ENCODE measurements at places on chromosomes 4 and X. TPM values are rescaled to one million over a fixed set of nuclear protein-coding genes. Genes with fewer than 3 reads are reported as not detected.
A peak's percentile ranks its signal among the peaks of the same experiment; 100 is the strongest.

- no peak overlapping the region for H3K27ac ChIP-seq
- no peak overlapping the region for H3K4me3 ChIP-seq
- DNase-seq, result no peak
- H3K36me3 ChIP-seq, result no peaks in the 10 kb centered on the region
Measured at GRCh38 chr4:19880206-19880605, 371.5 kb upstream of the SLIT2 start.

DNA sequence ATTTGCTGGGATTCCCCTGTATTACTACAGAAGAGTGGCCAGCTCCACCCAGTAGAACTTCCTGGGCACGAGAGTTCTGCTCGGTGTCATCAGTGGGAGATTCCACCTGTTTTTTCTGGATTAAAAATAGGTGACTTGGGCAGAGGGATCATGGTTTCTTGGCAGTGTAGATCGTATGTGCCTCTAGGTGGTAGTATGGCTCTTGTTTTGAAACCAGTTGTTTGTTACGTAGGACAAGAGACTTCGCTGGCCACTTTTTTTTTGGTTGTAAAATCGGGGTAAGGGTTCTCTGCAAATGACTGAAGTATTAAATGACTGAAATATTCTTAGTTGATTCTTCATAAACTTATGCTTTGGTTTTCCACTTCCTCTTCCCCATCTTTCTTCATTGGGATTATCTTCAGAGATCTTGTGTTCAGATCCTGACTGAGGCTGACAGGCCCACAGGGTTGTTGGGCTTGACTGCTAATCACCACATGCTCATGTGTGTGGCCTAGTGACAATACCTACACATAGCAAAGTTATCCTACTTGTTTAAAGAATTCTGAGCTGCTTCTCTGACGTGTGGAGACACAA, 43.8 kb upstream of the WDR1 start:
- DNase-seq, result no peak
- H3K4me3 ChIP-seq, result no peak overlapping the region
- H3K36me3 ChIP-seq, result no peaks in the 10 kb centered on the region
- no peaks in the 10 kb centered on the region for H3K27me3 ChIP-seq

- peaks cover 9% of the 10 kb centered on the region for H3K4me1 ChIP-seq
- H3K27me3 ChIP-seq, result no peaks in the 10 kb centered on the region
- no peak overlapping the region for H3K27ac ChIP-seq
Measured at GRCh38 chr4:47566566-47566965, 81.5 kb downstream of the ATP10D start.

DNA sequence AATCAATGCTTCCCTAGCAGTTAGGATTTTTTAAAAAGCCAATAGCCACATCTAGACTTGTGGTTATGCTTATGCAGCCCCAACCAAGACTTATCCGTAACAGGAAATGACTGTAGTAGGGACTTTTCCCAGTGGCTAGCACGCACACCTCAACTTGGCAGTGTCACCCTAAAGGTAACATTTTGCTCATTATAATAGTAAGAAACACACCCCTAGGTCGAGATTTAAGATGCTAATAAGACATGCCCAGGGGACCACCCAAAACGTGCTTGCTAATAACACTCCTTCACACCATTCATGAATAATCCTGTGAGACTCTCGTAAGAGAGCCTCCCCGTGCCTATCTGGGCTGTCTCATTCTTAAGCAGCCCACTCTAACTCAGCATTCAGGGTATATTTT, 195.3 kb downstream of the CHIC1 start:
- no peak for DNase-seq
- H3K4me1 ChIP-seq, result no peaks in the 10 kb centered on the region
- H3K27ac ChIP-seq, result no peak overlapping the region
- no peak overlapping the region for H3K4me3 ChIP-seq
- no peaks in the 10 kb centered on the region for H3K36me3 ChIP-seq

- no peak overlapping the region for H3K4me3 ChIP-seq
- H3K27me3 ChIP-seq, result no peaks in the 10 kb centered on the region
- no peak overlapping the region for H3K27ac ChIP-seq
- no peak for DNase-seq
- H3K4me1 ChIP-seq, result no peaks in the 10 kb centered on the region
Measured at GRCh38 chrX:1009771-1010170, 202.7 kb downstream of the CRLF2 start.

DNA sequence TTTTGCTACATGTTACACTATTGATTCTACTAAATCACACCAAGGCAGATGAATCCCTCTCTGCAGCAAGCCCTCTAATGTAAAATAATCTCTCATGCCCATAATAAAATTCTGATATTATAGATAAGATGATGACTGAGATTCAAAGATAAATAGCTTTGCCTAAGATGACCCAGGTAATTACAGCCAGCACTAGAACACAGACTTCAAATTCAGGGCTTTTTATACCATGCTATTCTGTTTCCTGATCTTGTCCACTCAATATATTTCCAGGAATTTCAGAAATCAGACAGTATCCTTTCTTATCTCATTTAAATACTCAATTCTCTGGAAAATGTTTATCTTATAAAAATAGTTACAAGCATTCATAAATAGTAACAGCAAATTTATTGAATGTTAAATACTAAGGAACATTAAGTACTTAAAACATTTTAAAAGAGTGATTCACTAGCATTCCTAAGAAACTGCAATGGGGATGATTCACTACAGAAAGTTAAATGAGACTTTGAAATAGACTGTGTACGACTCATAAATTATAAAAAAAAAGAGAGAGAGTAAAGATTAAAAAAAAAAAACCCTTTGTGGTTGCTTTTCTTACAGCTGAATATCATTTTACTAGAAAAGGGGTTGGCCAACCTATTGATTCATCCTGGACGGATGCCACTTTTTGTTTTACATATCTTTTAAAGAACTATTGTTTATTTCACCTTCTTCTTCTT, 45.8 kb upstream of the IL21 start:
- H3K36me3 ChIP-seq, result no peaks in the 10 kb centered on the region
- DNase-seq, result no peak
- H3K27me3 ChIP-seq, result no peaks in the 10 kb centered on the region
- H3K27ac ChIP-seq, result no peak overlapping the region
- H3K4me3 ChIP-seq, result no peak overlapping the region

DNA sequence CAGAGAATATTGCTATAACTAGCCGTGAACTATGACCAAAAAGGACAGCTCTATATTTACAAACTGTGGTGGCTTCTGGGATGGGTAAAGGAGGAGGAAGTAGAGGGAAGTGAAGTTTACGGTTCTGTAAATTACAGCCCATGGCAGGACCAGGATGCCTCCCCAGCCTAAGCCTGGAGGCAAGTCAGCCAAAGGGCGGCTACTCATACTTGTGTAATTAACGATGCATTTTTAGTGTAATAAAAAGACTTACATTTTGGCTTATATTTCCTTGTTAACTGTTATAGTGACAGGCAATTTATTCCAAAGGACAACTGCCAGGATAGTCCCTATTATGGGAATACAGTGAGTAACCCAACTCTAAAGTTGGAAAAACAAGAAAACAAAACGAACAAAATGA, 139.9 kb upstream of the OTUD4 start:
- DNase-seq, result no peak
- H3K36me3 ChIP-seq, result no peaks in the 10 kb centered on the region
- no peaks in the 10 kb centered on the region for H3K27me3 ChIP-seq
- no peak overlapping the region for H3K27ac ChIP-seq
- no peaks in the 10 kb centered on the region for H3K4me1 ChIP-seq

- no peak overlapping the region for H3K27ac ChIP-seq
- no peak overlapping the region for H3K4me3 ChIP-seq
- no peak for DNase-seq
- no peaks in the 10 kb centered on the region for H3K27me3 ChIP-seq
- H3K4me1 ChIP-seq, result peaks cover 18% of the 10 kb centered on the region
Measured at GRCh38 chrX:154476821-154477220, 2.3 kb downstream of the LAGE3 start.

GRCh38 chr4:143489106-143489505, 24.4 kb upstream of the SMARCA5 start:
- no peaks in the 10 kb centered on the region for H3K27me3 ChIP-seq
- H3K27ac ChIP-seq, result no peak overlapping the region
- no peaks in the 10 kb centered on the region for H3K4me1 ChIP-seq
- DNase-seq, result no peak
- H3K36me3 ChIP-seq, result no peaks in the 10 kb centered on the region

DNA sequence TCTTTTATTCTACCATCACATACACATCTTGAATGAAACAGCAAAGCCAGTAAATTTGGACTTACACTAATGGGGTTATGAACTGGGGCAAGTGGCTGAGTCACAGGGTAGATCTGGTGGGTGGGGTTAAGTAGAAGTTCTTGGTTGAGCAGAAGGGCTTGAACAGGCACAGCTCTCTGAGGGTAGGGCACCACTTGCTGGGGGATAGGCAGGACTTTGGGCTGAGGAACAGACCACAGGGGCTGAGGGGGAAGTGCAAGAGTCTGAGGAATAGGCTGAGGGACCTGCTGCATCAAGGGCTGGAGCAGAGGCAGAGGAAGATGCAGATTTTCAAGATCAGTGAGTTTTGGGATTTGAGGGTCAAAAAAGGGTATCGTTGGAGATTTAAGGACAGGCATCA, 8.3 kb downstream of the CSN2 start:
- H3K27me3 ChIP-seq, result no peaks in the 10 kb centered on the region
- no peaks in the 10 kb centered on the region for H3K4me1 ChIP-seq
- no peak for DNase-seq
- no peak overlapping the region for H3K4me3 ChIP-seq
- H3K36me3 ChIP-seq, result no peaks in the 10 kb centered on the region

DNA sequence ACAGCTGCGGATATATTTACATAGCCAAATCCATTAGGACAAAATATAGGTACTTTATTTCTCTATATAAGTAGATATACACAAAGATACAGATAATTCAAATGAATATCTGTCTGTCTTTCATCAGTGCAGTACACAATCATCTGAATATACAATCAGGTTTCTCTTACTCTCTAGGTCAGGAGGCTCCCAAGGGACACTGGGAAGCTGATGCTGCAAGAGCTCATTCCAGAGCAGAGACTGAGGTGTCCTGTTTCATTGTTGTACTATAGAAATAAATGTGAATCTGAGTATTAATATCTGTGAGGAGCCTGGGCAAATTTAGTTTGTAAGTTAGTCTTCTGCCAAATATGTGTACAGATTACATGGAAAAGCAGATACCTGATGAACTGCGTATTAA, 4.2 kb downstream of the TLL1 start:
- H3K27ac ChIP-seq, result no peak overlapping the region
- peaks cover 31% of the 10 kb centered on the region for H3K4me1 ChIP-seq
- H3K27me3 ChIP-seq, result no peaks in the 10 kb centered on the region

GRCh38 chr4:180485407-180485806, 1757.8 kb upstream of the TENM3 start:
- H3K4me1 ChIP-seq, result no peaks in the 10 kb centered on the region
- no peak for DNase-seq
- no peak overlapping the region for H3K27ac ChIP-seq
- no peak overlapping the region for H3K4me3 ChIP-seq
- no peaks in the 10 kb centered on the region for H3K27me3 ChIP-seq

DNA sequence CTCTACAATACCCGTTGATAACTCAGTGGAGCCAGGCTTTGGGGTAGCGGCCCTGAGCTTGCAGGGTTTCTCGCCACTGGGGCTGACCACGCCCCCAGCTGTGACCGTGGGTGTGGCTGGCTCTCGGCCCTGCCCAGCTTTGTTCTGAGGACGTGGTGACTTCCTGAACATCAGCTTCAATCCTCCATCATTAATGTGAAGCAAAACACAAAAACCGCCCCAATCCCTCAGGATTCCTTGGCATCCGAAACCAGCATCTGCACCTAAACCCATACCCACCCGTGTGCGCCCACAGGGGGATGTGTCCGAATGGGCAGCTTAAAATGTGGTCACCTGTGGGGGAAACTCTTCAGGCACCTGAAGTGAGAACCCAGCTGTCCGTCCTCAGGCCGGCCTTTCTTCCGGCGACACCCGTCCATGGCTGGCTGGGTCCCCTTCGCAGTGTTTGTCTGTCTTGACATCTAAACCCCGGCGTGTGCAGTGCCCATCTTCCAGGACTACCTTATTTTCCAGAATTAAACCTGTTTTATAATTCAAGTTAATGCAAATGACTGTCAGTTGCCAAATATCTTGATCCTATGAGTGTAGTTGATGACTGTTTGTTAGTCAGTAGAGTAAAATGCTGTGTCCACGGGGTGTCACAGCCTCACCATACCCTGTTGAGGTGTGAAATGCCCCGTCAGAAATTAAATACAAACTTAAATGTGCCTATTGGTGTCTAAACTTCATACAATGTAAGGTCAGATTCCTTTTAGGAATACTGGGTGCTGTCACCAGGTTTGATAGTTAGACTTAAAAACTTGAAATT, 27.3 kb downstream of the NELFA start:
- H3K36me3 ChIP-seq, result peaks cover 100% of the 10 kb centered on the region
- H3K27ac ChIP-seq, result peak overlapping the region; percentile 72
- H3K27me3 ChIP-seq, result no peaks in the 10 kb centered on the region

DNA sequence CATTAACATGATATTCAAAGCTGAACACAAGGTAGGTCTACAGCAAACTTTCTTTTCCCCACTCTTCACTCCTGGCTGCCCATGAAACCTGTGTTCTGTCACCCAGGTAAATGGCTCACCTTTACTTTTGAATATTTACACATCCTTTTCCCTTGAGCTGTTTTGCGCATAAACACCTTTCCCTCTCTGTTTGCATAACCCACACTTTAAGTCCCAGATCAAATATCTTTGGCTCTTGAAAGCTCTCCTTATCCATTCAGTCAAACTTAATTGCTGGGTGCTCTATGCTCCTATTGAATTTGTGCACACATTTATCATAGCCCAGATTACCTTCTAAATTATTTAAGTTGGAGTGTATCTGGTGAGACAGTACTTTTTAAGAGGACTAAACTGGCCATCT, 51.7 kb upstream of the ATP8A1 start:
- H3K27ac ChIP-seq, result no peak overlapping the region
- H3K36me3 ChIP-seq, result no peaks in the 10 kb centered on the region
- no peak for DNase-seq

DNA sequence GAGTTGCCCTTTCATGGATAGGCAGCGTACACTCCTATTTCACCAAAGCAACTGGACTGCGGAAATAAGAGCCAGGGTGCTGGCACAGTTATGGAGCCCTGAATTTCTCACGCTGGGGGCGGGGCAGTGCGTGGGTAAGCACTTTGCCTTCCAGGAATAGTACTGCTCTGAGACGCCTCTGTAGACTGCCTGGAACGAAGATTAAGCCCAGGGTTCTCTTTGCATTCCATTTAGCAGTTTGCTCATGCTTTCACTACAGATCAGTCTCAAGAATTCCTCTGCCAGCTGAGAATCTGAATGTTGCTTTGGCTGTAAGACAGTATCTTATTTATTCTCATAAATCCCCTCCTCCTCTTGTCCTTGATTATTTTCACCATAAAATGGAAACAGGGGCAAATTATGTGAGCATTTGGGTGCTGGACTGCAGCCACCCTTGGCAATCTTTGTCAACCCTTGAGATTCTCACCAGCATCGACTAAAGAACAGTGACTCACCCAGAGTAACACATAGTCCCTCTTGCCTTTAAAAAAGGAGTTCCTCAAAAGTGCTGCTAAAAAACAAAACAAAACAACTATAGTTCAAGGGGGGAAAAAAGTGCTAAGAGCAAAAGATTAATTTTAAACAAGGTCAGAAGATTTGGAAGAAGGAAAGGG, 88.9 kb upstream of the CITED1 start:
- no peaks in the 10 kb centered on the region for H3K4me1 ChIP-seq
- no peak for DNase-seq
- no peaks in the 10 kb centered on the region for H3K27me3 ChIP-seq
- no peak overlapping the region for H3K27ac ChIP-seq

- H3K27ac ChIP-seq, result no peak overlapping the region
- no peak for DNase-seq
Measured at GRCh38 chr4:140046016-140046415, 108.0 kb downstream of the MAML3 start.

DNAAF6 gene
- not detected for total RNA-seq

GC gene
- not detected for total RNA-seq

CNGA1 gene
- 1.1 TPM for total RNA-seq

SASH3 gene
- total RNA-seq, result 9.3 TPM

SPATA18 gene
- total RNA-seq, result 6.9 TPM

POU4F2 gene
- not detected for total RNA-seq

DDIT4L gene
- 0.11 TPM for total RNA-seq

UGT2B11 gene
- total RNA-seq, result not detected

LUZP4 gene
- not detected for total RNA-seq

Data from esophagus squamous epithelium (tissue), 5 donors.